ENCODE measurements at places on chromosomes 5 and 9. TPM values are rescaled to one million over a fixed set of nuclear protein-coding genes. Genes with fewer than 3 reads are reported as not detected.

FOXD4L6 gene
- 0.16 TPM for total RNA-seq

ABLIM3 gene
- not detected for total RNA-seq

DNA sequence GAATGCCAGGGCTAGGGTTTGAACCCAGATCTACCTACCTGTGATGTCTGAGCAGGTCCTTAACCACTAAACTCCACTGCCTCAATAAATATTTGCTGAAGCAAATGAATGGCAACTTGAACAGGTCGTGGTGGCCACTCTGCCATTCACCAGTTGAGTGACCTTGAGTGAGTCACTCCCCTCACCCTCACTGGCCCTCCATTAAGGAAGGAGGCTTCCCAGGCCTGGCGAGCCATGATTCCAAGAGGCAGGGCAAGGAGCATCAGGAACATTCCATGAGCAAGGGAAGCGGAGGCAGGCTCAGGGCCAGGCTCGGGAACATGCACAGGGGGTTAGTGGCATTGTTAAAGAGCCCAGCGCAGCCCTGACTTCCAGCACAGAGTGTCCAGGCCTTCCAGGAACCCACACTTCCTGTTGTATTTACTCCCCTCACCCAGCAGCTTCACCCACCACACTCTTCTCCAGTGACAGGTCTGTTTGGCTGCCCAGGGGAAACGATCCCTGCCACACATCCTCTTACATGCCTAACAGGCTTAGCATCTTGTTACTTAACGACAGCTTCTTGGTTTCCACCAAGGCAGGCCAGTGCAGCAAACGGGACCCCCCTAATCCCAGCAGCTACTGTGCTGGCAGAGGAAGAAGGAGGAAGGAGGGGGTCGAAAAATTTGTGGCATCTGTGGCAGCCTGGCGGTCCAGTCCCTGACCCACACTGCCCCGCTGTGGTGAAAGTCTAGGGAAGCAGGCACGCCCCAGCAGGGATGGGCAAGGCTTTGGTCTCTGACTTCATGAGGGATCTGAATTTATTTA, 43.7 kb upstream of the TTC1 start:
- no peak for DNase-seq

DNA sequence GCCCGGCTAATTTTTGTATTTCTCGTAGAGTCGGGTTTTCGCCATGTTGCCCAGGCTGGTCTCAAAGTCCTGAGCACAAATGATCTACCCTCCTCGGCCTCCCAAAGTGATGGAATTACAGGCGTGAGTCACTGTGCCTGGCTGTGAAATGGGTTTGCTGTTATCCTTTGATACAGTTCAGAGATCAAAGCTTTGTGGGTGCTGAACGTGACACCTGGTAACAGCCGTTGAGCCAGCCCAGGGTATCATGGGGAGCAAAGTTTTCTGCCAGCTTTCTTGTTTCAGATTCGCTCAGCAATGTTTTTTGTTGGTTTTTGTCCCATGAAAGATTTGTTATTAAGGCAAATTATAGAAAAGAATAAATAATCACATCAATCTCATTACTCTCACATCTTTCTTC, 68.9 kb upstream of the LPAR1 start:
- no peak for DNase-seq

- no peak for DNase-seq
Measured at GRCh38 chr9:93020151-93020550, 38.4 kb upstream of the SUSD3 start.

SLC23A1 gene
- 1.5 TPM for total RNA-seq

DNA sequence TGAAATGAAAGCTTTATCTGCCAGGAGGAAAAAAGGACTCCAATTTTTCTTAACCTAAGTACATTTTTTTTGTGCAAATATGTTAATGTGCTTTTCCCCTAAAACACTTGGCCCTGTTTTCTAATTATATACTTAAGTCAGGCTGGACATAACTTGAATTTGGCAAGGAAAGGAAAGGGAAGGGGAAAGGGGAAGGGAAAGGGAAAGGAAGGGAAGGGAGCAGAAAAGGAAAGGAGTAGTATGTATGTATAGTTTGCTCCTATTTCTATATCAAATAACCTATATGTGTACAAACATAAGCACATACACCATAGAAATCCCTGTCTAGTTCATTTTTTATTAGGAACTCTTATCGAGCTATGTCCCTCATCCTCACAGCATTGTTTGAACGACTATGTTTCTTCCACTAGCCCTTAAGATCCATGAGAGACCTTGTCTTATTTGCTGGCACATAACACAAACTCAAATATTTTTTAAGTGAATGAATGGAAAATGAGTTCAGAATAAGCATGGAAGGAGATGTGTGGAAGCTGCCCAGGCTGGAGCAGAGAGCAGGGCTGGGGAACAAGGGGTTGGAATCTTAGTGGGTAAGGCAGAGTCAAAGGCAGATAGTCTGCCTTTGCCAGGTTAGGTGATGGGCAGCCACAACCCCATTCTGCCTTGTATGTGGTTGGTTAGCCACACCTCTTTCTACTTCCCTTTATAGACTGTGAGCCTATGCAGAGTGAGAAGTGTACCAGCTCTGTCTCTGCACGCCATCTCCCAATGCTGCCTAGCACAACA, 70.0 kb downstream of the KLHL3 start:
- DNase-seq, result no peak

DNA sequence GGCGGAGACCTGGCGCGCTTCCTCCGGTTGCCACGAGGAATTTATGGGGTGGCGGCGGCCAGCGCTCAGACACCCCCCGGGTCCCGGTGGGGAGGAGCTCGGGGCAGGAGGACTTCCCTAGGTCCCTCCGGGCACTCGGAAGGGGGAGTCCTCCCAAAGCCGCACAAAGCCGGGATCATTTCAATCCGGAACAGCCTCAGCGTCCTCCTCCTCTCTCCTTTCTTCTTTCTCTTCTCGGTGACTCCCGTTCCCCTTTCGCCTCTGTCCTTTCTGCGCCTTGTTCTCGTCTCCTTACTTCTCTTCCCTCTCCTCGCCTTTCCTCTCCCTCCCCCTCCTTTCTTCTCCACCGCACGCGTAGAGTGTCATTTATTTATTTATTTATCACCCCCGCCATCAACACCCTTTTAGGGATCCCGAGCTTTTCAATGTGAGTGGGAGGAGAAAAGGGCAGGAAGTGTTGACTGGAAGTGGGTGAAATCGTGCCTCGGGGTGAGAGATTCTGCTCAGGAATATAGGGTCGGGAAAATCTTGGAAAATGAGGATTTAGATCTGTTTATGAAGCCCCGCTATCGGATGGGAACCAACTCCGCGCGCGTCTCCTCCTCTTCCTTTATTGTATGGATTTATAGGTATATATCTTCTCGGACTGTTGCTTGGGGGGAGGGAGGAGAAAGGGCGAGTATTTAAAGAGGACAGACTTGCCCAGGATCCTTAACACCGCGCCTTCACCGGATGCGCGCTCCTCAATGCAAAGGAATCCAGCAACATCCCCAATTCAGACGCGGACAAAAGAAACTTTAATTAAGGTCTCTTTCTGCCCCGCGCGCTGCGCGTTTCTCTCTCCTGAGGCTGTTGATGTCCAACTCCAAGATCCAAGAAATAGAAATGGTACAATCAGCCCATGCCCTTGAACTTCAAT, 2.0 kb upstream of the ZNF462 start:
- DNase-seq, result no peak

DNA sequence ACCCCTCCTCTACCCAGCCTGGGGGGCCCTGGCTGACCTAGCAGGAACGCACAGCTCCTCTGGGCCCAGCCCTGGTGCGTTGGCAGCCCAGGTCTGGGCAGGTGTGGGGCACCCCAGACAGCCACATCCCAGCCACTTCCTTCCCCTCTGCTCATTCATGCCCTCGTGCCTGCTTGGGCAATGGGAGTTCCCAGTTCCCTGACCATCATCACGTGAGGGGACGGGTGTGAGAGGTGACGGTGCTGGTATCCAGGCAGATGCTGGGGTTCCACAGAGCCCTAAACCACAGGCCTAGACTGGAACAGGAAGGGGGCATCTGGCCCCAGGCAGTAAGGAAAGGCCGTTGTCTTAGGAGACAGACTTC, 8.4 kb downstream of the RALGDS start:
- DNase-seq, result no peak

- no peak for DNase-seq
Measured at GRCh38 chr5:60340965-60341471, 358.9 kb downstream of the DEPDC1B start.

ADAMTSL1 gene
- not detected for total RNA-seq

DNA sequence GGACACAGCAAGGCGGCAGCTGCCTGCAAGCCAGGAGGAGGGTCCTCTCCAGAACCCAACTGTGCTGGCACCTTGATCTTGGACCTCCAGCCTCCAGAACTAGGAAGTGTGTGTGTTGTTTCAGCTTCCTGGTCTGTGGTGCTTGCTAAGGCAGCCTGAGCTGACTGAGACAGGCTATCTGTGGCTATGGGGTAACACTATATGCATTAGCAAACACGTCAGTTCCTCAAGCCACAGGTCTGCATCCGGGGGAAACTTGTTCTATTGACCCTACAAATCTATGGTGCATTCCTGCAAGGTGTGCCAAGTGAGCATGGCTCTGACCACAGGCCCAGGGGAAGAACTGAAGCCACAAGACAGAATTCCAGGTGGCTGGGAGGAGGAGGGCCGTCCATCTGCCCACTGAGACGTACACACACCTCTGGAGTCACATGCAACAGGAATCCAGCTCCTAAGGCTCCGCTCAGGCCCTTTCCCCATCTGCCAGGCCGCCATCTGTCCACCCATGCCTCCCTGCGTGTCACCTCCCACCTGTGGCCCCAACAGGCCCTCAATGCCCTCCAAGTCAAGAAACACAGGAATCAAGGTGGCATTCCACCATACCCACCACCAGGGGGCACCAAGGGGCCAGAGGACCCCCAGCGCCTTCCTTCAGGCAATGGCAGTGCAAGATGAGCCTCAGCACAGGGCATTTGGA, 174.9 kb downstream of the ROR2 start:
- DNase-seq, result peak; percentile 53

DNA sequence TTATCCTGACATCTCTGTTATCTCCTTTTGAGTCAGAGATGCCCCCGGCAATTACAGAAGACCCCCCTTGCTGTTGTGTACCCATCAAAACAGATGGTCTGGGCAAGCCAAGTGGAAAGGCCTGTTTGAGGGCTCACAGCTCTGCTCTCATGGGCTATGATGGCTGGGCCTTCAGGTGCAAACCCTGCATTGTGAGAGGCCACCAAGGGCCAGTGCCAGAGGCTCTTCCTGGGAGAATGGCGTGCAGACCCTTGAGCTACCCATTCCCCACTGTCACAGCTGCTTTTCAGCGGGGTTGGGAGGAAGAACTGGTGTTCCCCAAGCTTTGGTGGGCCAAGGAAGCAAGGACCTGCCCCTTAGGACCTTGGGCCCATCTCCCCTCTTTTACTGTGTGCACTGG, 174.7 kb upstream of the PPP1R26 start:
- no peak for DNase-seq

GRCh38 chr9:36971935-36972488, 62.1 kb downstream of the PAX5 start:
- no peak for DNase-seq

PAPPA gene
- total RNA-seq, result not detected

AGXT2 gene
- total RNA-seq, result not detected

HAPLN1 gene
- total RNA-seq, result not detected

GRCh38 chr5:32044434-32044833, 129.7 kb downstream of the GOLPH3 start:
- no peak for DNase-seq

DNA sequence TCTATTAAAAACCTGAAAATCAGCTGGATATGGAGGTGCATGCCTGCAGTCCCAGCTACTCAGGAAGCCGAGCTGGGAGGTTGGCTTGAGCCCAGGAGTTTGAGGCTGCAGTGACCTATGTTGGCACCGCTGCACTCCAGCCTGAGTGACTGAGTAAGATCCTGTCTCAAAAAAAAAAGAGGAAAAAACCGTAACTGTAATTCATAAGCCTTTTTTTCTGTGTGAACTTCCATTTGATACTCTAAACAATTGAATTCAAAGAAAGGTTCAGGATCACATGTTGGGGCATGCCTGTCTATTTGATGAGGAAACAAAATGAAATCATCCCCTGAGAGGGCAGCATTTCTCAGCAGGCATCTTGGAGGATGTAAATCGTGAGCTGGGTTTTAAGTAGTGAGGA, 38.8 kb downstream of the ITGA2 start:
- DNase-seq, result no peak

GRCh38 chr9:70427161-70427945, 12.9 kb upstream of the KLF9 start:
- no peak for DNase-seq

DNA sequence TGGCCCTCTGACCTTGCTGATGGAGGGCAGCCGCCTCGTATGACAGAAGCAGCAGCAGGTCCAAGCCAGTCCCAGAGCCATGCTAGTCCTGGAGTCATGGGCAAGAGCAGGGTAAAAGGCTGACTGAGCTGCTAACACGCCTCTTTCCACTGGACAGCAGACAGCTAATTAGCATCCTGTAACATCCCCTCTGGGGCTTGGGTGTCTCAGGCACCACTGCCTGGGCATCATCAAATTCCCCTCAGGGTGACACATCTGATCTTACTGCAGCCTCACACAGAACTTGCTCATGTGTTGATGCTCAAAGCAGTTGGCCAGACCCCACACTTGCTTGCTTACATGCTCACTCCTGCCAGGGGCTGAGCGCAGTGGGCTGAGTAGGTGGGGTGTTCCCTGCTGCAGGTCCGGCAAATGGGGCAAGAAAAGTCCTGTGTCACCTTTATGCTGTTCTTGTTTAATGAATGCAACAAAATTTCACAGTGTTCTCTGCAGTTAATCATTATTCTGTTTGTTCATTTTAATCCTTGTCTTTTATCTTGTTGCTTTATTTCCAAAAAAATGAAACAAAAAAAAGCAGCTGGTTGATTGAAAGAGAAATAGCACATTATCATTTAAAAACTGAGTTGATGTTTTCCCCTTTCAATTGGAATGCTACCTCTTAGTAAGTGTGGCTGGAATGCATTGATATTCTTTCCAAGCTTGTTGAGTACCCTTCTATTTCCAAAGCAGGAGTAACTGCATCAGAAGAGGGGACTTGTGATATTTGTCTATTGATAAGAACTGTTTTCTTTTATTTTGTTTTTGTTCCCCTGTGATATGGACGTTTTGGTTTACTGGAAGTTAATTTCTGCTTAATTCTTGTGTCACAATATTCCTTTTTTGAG, 254.1 kb downstream of the CDH18 start:
- DNase-seq, result no peak

MSX2 gene
- total RNA-seq, result not detected

GRCh38 chr9:134554373-134555093, 87.1 kb upstream of the COL5A1 start:
- DNase-seq, result no peak

SH3RF2 gene
- 0.18 TPM for total RNA-seq

GRCh38 chr5:389891-390622, 52.9 kb upstream of the EXOC3 start:
- no peak for DNase-seq

All from activated T-helper 1 cell treated with anti-CD3 and anti-CD28 coated beads, Interleukin-12 subunit alpha, Interleukin-12 subunit beta, Interleukin-2, Interleukin-4 antibody, amounts not matched to agents 30 ng/mL and 10 ng/mL and 1 ng/mL, durations not matched to agents 14 hours and 24 hours and 36 hours (primary cell).